ENCODE measurements at places on chromosomes 6 and 20.

DNA sequence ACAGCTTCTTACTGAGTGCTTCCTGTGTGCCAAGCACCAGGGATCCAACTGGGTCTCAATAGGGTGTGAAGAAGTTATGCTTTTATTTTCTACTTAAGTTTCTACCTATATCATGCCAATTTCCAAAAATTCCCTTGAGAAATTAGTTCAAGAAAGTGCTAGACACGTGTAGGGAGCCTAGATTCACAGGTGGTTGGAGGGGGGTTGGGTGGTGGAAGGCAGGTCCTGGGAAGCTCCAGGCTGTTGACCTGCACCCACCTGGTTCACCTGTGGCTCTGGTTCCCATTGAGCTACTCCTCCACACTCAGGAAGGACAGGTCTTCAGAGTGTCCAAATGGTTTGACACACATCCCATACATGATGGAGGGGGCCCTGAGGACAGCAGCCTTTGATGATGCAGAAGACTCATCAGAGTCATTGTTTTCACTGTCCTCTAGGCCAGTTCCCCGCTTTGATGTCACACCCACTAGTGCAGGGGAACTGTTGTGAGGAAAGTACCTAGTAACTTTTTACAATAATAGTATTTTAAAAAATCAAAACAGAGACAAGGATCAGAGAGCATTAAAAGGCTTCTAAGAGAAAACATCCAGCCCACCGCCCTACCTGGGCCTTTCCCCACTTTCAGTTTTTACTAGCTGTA, 39.8 kb upstream of the MYL9 start:
- DNase-seq: no peak

GRCh38 chr20:45377269-45377668, 856 bp downstream of the TP53TG5 start:
- no peak for DNase-seq

- DNase-seq: no peak
Measured at GRCh38 chr20:60272790-60273189, 314.6 kb downstream of the CDH26 start.

DNA sequence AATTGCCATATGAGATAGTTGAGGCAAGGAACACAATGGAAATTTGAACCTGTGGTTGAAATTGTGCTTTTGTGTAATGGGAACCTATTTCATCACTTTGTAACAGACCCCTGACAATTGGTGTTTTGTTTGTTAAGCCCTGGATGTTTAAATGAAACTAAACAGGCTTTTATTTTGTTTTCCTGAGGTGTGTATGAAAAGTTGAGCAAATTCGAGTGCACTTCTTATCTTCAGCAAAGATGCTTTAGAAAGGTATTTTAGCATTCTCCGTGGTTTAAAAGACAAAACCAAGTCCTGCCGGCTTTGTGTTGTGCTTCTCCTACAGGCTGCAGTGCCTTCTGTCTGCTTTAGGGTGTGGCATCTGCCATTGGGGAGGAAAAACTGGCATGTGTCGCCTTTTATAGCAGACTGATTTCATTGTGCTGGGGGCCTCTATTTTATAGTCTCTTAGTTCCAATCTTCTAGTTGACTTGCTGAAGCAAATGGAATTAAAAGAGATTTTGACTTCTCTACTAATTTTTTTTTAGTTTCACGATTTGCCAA, 2.2 kb upstream of the ARID1B start:
- DNase-seq: no peak

DNA sequence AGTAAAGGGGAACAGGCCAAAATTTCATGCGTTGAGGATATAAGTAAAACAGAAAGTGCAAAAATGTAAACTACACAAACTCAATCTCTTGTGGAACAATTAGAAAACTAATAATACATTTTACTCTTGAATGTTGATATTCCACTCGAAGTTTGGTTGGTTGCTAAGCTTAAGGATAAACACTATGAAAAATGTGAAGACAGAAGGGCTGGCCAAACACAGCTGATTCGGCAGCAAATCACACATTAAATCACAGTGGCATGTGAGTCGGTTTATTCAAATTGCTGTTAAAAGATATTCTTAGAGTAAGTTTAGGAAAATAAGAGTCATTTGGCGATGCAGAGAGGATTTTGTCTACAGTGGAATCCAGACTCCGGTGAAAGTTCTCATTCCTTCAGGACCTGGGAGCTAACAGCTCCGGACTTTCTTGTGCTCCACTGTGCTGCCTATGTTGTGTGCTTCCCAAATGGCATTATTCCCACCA, 1.4 kb upstream of the EPM2A start:
- DNase-seq: no peak

DNA sequence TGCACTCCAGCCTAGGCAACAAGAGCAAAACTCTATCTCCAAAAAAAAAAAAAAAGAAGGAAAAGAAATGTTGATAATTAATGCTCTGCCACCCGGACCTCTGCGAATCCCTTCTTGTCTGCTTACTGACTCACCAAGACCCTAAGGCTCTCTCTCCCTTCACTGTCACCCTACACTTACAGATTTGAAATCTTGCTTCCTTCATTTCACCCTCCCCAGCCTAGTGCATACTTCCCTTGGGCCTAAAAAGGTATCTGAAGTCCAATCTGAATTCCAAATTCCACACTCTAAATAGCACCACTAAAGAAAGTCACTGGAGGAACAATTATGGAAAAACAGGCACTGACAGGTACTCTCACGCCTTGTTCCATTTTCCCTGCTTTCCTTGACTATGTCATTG, 9.4 kb upstream of the PHF20 start:
- DNase-seq: no peak
